Testis (tissue), 5 donors: ENCODE measurements at places on chromosomes 13 and 19. TPM values are rescaled to one million over a fixed set of nuclear protein-coding genes. Genes with fewer than 3 reads are reported as not detected.

GRCh38 chr19:40444000-40444824, at the start of gene SERTAD3:
Gene SERTAD3, minus strand, starts transcription at chr19:40444335. Its CDS starts 2,255 bp downstream, at chr19:40442080.
- peak; percentile 98 for DNase-seq

DNA sequence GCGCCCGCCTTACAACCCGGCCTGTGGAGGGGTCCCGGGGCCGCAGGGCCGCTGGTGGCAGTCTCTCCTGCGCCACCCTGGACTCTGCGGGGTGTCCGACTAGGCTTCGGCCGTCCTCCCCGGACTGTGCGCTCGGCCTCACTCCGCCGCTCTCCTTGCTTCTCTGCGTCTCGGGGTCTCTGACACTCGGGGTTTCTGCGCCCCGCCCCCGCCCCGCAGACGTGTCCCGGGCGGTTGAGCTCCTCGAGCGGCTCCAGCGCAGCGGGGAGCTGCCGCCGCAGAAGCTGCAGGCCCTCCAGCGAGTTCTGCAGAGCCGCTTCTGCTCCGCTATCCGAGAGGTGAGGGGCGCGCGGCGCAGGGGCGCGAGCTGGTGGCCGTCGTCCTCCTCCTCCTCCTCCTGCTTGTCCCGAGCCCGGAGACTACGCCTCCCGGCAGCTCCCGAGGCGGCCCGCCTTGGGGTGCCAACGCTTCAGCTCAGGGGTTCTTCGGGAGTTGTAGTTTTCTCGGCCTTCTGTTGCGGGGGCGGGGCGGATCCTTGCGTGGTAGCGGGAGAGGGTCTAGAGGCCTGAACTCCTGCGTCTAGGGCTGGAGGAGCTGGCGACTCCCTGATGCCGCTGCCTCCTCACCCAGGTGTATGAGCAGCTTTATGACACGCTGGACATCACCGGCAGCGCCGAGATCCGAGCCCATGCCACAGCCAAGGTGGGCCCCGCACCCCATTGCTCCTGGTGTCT, 627 bp downstream of the LIN7B start:
- DNase-seq: peak; percentile 72

- peak; percentile 81 for DNase-seq
Observed at GRCh38 chr19:48351341-48351752, 12.4 kb downstream of the TMEM143 start.

Gene SSC5D
- 10.7 TPM for polyA plus RNA-seq

Gene KCNC3
- polyA plus RNA-seq: 7.7 TPM
